ENCODE measurements at places on chromosomes 7 and 10.
A peak's percentile ranks its signal among the peaks of the same experiment; 100 is the strongest.

GRCh38 chr7:155533827-155534690, 12.3 kb downstream of the CNPY1 start:
- DNase-seq, result no peak

GRCh38 chr10:81026591-81026990, 488.9 kb downstream of the SH2D4B start:
- no peak for DNase-seq

- no peak for DNase-seq
These were observed 5.1 kb downstream of the AKR1B15 start for GRCh38 chr7:134553976-134554375.

DNA sequence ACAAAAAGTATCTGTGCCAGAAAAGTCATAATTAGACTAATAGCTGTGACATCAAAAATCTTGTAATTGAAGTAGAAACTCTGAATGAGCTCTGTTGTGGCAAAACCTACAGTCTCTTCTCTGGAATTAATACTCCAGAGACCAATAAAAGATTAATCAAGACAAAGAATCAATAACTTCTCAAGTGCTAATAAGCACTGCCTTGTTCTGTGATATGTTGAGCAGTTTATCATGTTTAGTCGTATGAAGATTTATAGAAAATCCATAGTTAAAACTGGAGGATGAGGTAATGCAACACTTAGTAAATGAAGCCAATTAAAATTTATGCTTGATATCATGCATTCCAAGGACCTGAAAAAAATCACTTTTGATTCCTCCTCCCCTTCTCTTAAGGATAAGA, 72.3 kb upstream of the RNF32 start:
- no peak for DNase-seq

- DNase-seq, result no peak
These were observed 4.1 kb upstream of the ARHGAP21 start for GRCh38 chr10:24727786-24728185.

DNA sequence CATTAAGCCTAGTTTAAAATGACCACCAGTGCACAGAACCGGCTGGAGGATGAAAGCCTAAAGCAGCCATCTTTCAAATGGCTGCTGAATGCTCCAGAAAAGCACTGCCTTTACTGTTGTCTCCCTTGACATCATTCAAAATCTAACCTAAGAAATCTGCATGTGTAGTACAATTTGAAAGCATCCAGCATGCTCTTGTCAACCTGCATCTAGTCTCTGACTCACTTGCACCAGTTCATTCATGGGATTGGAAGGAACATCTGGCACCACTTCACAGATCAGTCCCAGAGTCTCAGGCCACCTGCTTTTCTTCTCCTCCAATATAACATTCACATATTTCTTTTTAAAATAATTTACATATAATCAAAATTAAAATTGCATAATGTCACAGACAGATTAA, 76.2 kb downstream of the RNF133 start:
- peak; percentile 2 for DNase-seq

- no peak for DNase-seq
These were observed 47.6 kb downstream of the GTF2IRD1 start for GRCh38 chr7:74501298-74501697.

DNA sequence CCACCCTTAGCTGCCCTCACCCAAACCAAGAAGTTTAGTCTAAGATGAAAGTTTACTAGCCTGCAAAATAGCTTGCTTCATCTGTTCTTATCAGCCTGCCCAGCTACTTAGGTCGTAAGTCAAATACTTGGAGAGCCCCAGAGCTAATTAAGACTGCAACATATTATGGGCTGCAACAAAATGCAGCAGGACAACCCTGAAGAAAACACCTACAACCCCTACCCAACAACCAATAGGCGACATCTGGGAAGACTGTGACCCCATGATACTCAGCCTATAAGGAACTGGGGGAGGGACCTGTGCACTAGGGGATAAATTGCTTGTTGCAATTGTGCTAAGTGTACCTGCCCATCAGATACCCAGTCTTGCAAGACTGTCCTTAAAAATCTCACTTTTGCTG, 64.1 kb downstream of the LYZL2 start:
- DNase-seq, result no peak

DNA sequence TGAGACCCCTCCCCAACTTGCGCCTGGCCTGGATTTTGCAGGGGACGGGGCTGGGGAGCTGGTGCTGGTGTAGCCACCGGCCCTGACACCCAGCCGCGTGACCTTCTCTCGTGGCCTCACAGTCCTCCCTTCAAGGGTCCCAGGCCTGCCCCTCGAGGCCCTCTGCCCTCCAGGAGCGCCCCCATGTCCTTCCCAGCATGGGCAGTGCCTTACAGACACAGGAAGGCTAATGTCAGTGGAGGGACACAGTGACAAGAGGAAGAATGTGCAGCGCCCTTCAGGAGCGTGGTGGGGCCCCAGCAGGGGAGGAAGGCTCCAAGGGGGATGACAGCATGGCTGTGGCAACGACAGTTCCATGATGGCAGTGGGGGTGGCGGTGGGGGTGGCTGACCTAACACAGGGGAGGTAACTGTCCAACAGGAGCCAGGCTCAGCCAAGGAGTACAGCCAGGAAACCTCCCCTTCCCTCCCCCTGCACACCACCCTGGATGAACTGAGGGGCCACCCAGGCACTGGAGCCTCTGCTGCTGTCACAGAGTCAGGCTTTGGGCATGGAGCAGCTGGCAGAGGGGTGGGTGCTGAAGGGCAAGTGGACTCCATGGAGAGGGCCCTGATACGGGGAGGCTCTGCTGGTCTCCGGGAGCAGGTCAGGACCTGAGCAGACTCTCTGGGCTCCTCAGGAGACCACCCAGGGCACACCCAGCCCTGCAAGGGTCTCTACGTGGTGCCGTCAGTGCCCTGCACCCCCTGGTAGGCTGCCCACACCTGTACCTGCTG, 76.0 kb upstream of the RET start:
- DNase-seq, result no peak

GRCh38 chr7:149226840-149227494, 12.5 kb upstream of the ZNF212 start:
- no peak for DNase-seq
